ELF-1 (cell line): ENCODE measurements at places on chromosomes 3 and 15.

- DNase-seq, result no peak
These were observed 88.0 kb upstream of the GOLIM4 start for GRCh38 chr3:168183774-168184173.

- no peak for DNase-seq
These were observed 75.4 kb downstream of the ADCY5 start for GRCh38 chr3:123373474-123373987.

DNA sequence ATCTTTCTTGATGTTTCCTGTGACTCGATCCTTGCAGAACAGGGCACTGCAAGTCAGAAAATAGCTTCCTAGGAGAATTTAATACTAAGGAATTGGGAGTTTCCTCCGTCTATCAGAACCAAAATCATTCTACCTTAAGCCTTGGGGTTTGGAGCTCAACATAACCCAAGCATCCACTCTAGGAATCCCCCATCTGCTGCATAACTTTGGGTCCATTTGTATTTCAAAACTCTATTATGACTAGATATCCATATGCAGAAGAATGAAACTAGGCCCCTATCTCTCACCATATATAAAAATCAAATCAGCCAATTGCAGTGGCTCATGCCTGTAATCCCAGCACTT is 61.7 kb upstream of the AKAP13 start:
- DNase-seq, result no peak

DNA sequence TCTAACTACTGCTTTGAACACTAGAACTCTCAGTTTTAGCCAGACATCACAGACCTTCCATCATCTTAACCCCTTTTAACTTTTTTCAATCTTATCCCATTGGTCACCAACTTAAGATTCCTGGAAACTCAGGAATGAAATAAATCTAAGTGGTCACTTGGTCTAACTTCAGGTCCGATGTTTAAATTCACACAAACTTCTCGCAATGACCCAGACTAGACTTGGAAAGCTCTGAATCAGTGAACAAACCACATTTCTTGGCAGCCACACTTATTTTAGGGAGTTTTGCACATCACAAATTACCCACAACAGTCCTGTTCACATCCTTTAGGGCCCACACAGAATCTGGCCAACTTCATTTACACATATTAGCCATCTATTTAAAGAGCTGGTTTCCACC is 118.9 kb downstream of the MAGI1 start:
- no peak for DNase-seq

- no peak for DNase-seq
These were observed 54.8 kb upstream of the MITF start for GRCh38 chr3:69684309-69684961.

GRCh38 chr15:59567324-59567723 is 44.3 kb upstream of the GCNT3 start:
- no peak for DNase-seq
